ENCODE measurements at places on chromosomes 7 and 10. TPM values are rescaled to one million over a fixed set of nuclear protein-coding genes. Genes with fewer than 3 reads are reported as not detected.

Gene ZSWIM8
- total RNA-seq: 83.3 TPM

Gene IGF2BP3
- total RNA-seq: 98.3 TPM

Gene CAMK2B
- 0.05 TPM for total RNA-seq

Gene CPVL
- total RNA-seq: 6.3 TPM

Gene FGFR2
- 0.23 TPM for total RNA-seq

Gene CHCHD1
- 38.7 TPM for total RNA-seq

Gene PLXDC2
- 0.92 TPM for total RNA-seq

Gene GOT1
- 14.4 TPM for total RNA-seq

Gene PNLIP
- not detected for total RNA-seq

Gene OR6V1
- not detected for total RNA-seq

Gene LRRC4
- 1.3 TPM for total RNA-seq

Gene CFAP69
- total RNA-seq: 0.88 TPM

Gene NACAD
- total RNA-seq: 7.9 TPM

Gene TMEM176B
- not detected for total RNA-seq

Gene DYNC1I1
- total RNA-seq: 2.2 TPM

Gene CPA2
- not detected for total RNA-seq

Gene TIMM23
- 77.6 TPM for total RNA-seq

Gene MRLN
- total RNA-seq: not detected

Gene UMAD1
- 9.9 TPM for total RNA-seq

Gene PNLIPRP1
- not detected for total RNA-seq

Gene LIPM
- not detected for total RNA-seq

Gene LIPJ
- not detected for total RNA-seq

Gene FKBP6
- not detected for total RNA-seq

Gene SPAM1
- total RNA-seq: not detected

Gene PVRIG
- not detected for total RNA-seq

Gene PSD
- 0.35 TPM for total RNA-seq

Gene GNG11
- total RNA-seq: 302 TPM

Gene CHPF2
- 140 TPM for total RNA-seq

Gene RAMP3
- not detected for total RNA-seq

Gene KCNH2
- total RNA-seq: 0.87 TPM

Gene COL28A1
- total RNA-seq: not detected

Gene CRHR2
- total RNA-seq: not detected

Gene WDR91
- total RNA-seq: 3.6 TPM

Gene TAS2R41
- total RNA-seq: not detected

Gene TMEM236
- total RNA-seq: 0.48 TPM

Gene MKX
- total RNA-seq: not detected

Gene GRID2IP
- not detected for total RNA-seq

Gene LYZL2
- not detected for total RNA-seq

Gene SH2D4B
- total RNA-seq: not detected

Gene LANCL2
- total RNA-seq: 12.9 TPM

Gene ZSCAN25
- 7.1 TPM for total RNA-seq

Gene PLEKHS1
- not detected for total RNA-seq

Gene EGR2
- not detected for total RNA-seq

Gene SEMA3C
- total RNA-seq: 8.6 TPM

Gene RBP3
- total RNA-seq: not detected

Gene LLCFC1
- total RNA-seq: not detected

Gene AQP1
- 0.82 TPM for total RNA-seq

Gene PAPOLB
- total RNA-seq: not detected

Gene PRF1
- not detected for total RNA-seq

Gene SEMA4G
- total RNA-seq: 6.9 TPM

Measured in glomerular endothelial cell (primary cell).